Suprapubic skin (tissue), 4 donors: ENCODE measurements at places on chromosomes 1 and 21. TPM values are rescaled to one million over a fixed set of nuclear protein-coding genes. Genes with fewer than 3 reads are reported as not detected.

- no peak for DNase-seq
Observed at GRCh38 chr1:151502035-151502700, 9.0 kb upstream of the CGN start.

DNA sequence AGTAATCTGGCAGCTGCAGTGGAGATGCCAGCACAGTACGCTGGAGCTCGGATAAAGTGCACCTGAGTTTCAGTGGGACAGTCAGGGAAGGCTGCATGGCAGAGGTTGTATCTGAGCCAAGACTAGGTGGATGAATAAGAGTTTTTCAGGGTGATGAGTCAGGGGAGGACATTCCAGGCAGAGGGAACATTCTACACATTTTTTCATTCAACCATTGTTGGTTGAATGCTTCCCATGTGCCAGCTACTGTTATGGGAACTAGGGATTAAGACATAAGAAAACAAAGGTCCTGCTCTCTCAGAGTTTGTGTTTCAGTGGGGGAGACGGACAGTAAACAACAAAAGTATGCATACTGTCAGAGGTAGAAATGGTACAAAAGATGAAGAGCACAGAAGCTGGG, 5.2 kb downstream of the LEPR start:
- DNase-seq = no peak

DNA sequence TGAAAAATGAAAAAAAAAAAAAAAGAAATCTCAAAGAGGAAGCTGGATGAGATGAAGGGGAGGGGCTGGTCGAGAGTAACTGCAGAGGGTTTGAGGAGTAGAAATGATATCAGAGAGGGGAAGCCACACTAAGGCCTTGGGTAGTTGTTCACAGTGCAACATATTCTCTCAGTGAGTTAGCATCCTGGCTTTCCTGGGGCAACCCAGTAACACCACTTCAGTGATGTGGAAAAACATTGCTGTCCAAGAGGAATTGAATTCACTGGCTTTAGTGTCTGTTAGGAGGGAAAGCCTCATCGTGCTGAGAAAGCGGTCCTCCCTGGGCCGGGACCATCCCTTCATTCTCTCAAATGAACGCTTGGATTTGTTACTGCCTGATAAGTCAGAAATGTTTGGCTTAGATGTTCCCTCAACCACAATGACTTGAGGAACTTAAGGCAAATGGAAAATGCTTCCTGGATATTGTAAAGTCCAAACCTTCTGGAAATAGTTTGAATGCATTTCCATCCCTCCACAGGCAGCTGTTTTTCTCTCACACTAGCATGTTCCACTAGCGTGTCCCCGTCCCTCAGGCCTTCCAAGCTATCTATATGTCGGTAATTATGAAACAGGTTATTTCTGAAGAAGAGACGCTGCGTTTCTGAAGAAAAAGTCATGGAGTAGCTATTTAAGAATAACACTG, 12.2 kb downstream of the TGFB2 start:
- no peak for DNase-seq

GRCh38 chr1:158084747-158085146, 91.3 kb downstream of the KIRREL1 start:
- no peak for DNase-seq

Gene CFH
- 24.2 TPM for total RNA-seq

GRCh38 chr1:99363531-99363930, 99.2 kb downstream of the PLPPR4 start:
- DNase-seq = no peak

DNA sequence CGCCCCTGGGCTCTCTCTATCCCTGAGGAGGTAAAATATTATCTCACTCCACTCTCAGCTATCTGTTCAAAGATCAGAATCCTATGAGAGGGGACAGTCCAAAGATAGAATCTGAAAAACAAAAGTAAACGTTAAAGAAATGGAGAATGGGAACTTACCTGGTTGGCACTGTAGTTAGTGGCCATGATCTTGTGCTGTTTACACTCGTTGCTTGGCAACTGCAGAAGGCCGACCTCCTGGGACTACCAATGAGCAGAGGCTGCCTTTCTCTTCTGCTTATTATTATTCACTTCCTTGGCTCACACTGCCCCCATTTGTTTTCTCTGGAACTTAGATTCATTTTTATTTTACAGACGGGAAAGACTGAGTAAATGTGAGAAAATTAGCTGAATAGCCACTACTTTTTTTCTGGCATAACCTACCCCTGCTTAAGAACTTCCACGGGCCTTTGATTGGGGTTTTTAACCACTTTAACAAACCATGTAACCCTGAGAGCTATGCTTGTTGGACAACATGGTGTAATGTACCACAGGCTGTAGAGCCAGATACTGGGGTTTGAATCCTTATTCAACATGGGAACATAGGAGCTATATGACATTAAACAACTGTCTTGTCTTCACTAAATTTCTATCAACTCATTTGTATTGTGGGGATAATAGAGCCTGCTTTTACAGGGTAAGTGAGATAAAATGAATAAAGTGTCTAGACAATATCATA, at the start of gene CFAP126:
TSS of gene CFAP126 (minus strand) at position 193 of the 717 bp plus-strand sequence. CDS start at position 185, 8 bp downstream.
- no peak for DNase-seq

- DNase-seq = no peak
Observed at GRCh38 chr1:45557422-45557944, 6.9 kb downstream of the AKR1A1 start.

- DNase-seq = peak; percentile 48
Observed at GRCh38 chr1:1666526-1666925, 7.7 kb upstream of the CDK11B start.

DNA sequence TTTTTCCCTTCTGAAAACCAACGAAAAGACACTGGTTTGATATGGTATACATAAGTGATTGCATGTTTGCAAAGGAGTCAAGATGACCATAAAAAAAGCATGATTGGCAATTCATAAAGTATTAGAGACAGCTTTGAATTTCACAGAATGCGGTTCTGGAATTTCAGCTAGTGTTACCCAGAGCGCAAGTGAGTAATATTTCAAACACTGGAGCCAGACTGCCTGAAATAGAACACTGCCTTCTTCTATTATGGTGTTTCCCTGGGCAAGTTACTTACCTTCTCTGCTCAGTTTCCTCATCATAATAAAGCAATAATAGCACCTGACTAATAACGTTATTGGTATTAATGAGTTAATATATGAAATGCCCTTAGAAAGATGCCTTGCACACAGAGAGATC, 54.7 kb downstream of the NEGR1 start:
- no peak for DNase-seq

Gene TMEM222
- 19.7 TPM for total RNA-seq

DNA sequence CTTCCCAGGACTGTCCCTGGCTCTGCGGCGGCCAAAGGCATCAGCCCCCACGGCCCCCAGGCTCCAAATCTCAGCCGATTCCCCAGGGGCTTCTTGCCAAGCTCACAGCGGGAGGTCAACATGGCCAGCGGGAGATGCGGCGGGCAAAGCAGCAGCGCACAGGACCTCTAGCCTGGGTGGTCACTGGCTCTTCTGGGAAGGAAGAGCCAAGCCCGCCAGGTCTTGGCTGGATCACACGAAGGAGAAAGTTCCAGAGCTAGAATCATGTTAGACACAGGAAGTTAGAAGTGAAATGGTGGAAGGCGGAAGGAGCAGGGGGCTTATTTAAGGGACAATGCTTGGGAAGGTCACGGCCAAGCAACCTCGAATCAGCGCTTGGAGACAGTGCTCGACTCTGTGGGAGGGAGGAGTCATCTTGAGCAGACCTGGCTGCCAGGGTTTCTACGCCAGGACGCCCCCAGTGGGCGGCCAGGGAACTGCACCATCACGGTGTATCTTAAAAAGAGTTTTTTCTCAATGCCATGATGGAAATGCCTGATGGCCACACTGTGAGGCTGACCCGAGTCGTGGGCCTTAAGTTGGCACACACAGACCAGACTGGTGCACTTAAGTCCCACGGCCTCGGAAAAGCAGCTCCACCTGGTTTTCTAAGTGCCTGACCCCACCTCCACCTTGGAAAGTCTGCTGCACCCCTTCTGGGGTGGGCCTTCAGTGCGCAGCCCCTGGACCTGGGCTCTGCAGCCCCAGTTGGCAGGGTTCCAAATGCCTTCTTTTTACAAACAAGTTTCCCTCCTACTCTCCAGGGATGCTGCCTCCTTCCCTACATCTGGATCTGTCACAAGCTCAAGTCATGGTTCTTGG, 29.3 kb downstream of the SLC66A1 start:
- DNase-seq = peak; percentile 88
